Activated CD4-positive, alpha-beta T cell treated with anti-CD3 and anti-CD28 coated beads, Interleukin-2, Interleukin-6, amounts not matched to agents 100 ng/mL and 50 ng/mL, durations not matched to agents 16 hours and 8 hours (primary cell): ENCODE measurements at places on chromosomes 5 and 9.

DNA sequence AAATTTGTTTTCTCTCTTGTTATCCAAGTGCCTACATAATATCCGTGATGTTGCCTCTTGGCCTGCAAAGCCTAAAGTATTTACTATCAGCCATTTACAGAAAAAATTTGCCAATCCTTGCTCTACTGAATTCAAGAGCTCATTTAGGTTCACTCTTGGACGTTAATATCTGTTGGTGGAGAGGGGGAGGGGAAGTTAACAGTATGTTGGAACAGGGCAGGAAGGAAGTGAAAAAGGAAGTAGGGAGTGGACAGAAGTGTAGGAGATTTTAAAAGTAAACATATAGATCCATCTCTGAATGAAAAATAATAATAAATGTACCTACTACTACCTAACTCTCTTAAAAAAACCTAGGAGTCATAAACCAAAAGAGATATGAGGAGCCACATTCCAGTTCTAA is 32.8 kb downstream of the ZNF608 start:
- no peak for DNase-seq

DNA sequence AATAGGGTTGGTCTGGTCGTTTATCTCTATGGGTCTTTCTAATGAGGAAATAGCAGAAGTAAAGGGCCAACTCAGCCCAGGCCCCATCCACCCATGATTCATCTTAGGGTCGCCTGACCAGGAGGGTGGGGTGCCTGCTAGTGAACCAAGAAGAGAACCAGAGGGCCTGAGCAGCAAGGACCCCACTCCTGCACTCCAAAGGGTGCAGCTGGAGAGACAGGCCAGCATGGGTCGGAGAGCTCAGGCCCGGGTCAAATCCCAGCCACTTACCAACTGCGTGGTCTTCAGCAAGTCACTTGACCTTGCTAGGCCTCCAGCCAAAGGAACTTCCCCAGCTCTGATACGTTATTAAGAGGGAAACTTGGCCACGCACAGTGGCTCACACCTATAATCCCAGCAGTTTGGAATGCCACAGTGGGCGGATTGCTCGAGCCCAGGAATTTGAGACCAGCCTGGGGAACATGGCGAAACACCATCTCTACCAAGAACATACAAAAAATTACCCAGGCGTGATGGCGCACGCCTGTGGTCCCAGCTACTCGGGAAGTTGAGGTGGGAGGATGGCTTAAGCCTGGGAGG is 4.3 kb downstream of the BBLN start:
- DNase-seq, result no peak

GRCh38 chr9:21428235-21428634 is 12.0 kb upstream of the IFNA1 start:
- no peak for DNase-seq

- DNase-seq, result peak; percentile 42
Measured at GRCh38 chr9:131657037-131657377, 82.9 kb downstream of the RAPGEF1 start.

DNA sequence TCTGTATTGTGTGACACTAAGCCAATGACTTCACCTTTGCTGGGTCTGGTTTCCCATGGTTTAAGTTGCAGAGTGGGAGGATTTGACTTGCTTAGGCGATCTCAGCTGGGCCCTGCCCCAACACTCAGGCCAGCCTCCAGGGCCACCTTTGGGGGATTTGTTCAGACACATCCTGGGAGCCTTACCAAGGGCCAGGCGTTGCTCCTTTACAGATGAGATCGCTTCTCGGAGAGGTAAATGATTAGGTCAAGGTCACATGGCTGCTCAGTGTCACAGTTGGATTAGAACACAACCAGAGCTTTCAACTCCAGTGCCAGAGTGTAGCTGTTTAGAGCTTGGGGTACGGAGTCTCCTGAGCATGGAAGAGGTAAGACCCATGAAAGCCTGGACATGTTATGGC is 57.5 kb downstream of the COL27A1 start:
- no peak for DNase-seq

DNA sequence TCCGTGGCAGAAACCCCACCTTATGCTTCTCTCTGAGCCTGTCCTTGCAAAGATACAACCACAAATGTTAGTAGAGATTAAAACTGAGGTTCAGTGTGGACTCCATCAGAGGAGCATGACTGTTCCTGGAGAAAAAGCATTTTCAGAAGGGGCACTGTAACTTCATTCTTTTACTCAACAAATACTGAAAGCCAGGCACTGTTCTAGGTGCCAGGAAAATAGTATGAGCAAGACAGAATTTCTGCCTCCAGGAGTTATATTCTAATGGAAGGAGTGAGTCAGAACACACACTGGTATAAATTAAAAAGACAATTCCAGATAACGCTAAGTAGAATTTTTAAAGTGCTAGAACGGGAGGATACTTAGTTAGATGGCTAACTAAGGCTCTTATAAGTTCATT is 251.4 kb upstream of the GAS1 start:
- DNase-seq, result no peak

- no peak for DNase-seq
Measured at GRCh38 chr5:163512526-163512925, 7.1 kb downstream of the MAT2B start.

DNA sequence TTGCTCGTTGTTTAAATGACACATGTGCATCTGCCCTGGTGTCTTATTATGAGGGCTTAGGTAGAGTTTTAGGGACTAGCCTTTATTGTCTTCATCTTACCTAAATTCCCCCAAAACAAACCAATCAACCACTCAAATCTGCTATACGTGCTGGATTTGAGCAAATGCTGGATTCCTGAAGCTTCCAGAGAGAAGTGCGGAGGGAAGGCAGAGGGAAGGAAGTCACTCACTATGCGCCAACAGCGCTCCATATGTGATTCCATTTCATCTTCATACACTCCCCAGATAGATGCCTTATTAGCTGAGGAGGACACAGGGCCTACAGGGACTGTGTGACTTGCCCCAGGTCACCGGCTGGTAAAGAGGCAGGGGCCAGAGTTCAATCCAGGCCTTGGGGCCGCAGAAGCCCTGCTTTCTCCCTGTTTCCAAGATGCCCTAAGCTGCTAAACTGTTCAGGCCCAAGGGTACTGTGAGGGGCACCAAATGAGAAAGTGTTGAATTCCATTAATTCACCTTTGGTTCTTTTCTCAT is 63.5 kb downstream of the OTULIN start:
- DNase-seq, result no peak

- no peak for DNase-seq
Measured at GRCh38 chr5:77280036-77280435, 69.6 kb downstream of the PDE8B start.

- DNase-seq, result no peak
Measured at GRCh38 chr5:134464988-134465815, 53.5 kb upstream of the CDKN2AIPNL start.

GRCh38 chr5:176739461-176740051 is 70.8 kb upstream of the UNC5A start:
- no peak for DNase-seq

DNA sequence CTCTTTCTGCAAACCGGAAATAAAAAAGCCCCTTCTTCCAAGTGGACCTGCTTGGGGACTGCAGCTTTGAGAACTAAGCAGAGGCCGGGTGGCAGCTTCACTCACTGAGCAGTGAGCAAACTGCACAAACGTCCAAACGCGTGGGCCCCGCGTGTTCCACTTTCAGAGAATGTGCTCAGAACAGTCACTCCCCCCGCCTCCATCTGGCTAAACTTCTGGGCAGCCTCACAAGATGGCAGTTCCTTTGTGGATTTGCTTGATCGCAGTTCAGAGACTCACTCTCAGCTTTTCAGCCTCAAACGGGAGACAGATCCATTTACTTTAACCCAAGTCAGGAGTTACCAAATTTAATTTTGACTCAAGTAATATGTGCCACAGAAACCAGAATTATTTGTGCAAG is 216.6 kb downstream of the TLE1 start:
- no peak for DNase-seq

GRCh38 chr9:111597852-111598732 is 1.4 kb downstream of the PTGR1 start:
- peak; percentile 51 for DNase-seq

GRCh38 chr5:87705876-87706275 is 293.1 kb upstream of the CCNH start:
- no peak for DNase-seq

DNA sequence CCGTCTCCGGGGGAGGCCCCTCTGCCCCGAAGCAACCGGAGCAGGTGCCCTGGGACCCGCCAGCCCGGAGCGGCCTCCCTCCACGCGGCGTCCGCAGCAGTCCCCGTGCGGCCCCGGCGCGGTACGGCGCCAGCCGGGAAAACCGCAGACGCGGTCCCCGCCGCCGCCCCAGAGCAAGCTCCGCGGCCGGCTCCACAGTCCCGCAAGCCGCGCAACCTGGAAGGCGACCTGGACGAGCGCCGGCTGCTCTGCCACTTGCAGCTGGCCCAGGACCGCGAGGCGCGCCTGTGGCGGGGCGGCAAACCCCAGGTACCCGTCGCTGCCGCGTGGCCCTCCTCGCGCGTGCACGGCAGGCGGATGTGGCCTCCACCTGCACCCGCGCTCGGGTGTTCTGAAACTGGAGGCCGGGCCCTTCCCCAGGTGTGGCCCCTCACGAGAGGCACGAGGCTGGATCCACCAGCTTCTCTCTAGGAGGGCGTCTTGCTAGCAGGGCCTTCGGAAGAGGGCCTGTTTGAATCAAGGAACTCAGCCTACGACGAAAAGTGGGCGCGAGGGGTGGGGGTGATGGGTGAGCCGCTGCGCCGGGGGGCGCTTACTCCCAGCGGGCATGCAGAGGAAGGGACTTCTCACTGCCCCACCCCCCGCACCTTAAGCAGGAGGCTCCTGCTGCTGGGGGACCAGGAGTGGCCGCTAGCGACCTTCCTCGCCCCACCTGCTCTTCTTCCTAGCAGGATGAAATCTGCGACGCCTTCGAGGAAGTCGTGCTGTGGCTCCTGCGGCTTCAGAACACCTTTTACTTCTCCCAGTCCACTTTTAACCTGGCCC is 602 bp downstream of the CCNI2 start:
- DNase-seq, result peak; percentile 40

DNA sequence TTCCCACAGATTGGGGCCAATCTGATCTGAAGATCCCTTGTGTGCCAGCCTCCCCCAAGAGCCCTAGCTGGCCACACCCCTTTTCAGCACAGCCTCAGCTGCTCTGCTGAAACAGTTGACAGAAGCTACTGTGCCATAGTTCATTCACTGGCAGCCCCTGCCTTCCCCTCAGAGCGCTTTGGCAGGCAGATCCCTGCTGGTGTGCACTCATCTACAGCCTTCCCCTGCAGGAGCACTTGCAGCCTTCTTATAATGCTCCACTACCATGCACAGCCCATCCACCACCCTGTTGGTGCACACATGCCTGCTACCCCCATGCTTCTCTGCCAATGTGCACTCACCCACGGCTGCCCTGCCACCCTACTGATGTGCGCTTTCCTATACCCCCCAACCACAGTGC is 471.3 kb downstream of the MTRR start:
- no peak for DNase-seq

DNA sequence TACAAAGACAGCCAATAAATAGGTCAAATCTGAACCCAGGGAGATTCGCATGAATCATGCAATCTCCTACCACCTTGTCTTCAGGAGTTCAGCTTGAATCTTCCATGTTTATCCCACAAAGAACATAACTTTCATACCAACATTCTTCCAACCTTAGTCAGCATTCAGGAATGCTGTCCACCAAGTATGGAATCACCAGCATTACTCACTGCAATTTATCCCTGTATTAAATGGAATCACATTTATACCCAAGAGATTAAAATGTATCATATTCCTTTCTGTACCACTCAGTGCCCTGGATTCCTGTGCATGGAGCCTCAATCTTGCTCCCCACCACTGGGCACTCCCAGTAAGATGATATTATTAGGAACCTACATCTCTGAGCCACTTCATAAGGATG is 162.6 kb downstream of the GLIS3 start:
- DNase-seq, result no peak

- DNase-seq, result peak; percentile 75
Measured at GRCh38 chr9:63817622-63818518, 1467.1 kb downstream of the FOXD4L5 start.

DNA sequence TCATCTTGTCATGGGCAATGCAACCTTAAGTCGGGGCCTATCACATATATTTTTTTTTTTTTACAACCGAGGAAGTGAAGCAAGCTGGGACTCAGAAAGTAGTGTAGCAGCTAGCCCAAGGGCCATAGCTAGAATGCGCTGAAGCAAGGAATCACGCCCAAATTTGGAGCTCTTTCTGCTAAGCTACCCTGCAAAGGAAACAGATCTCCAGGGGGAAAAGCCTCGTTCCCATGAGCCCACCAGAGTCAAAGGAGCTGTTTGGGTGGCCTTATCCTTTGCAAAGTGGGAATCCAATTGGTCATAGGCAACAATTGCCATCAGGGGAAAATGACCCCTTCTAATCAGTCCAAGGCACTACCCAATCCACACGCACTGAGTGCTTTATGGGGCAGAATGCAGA is 390.4 kb downstream of the EBF1 start:
- no peak for DNase-seq

DNA sequence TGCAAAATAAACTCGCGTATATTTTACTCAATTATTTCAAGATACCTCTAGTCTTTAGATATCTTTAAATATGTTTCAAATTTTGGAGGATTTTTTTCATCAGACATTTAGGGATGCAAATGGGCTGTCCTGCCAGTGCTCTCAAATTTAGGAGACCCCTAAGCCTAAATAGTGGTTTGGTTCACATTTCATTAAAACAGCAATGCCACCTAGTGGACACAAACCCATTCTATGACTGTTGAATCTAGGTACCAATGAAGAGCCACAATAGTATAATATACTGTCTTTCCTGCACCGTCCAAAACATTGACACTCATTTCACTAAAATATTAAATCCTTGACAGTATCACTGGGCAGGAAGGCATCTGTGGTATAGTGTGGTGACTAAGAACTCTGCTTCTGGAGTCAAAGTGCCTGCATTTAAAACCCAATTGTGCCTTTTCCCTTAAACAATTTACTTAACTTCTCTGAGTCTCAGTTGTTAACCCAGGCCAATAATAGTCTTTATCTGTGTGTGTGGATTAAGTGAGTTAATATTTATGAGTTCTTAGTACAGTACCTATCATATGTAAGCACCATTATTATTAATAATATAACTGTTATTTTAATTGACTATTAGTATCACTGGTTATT is 148.0 kb downstream of the RORB start:
- DNase-seq, result peak; percentile 14

DNA sequence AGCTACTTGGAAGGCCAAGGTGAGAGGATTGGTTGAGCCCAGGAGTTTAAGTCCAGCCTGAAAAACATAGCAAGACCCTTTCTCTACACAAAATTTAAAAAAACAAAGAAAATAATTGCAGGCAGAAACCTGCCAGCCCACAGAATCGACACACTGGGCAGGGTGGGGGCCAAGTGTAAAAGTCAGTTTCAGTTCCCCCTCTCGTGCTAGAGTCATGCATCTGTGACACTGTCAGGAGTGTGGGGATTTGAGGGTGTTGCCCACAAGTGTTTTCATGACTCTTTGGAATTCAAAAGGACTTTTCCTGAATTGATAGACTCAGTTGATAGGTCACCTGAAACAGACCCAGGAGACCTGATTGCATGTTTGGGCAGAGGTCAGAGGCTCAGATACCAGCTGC is 47.6 kb downstream of the PRRC2B start:
- DNase-seq, result no peak
